Dorsolateral prefrontal cortex (tissue), 122 donors: ENCODE measurements at places on chromosomes 1 and 21. TPM values are rescaled to one million over a fixed set of nuclear protein-coding genes. Genes with fewer than 3 reads are reported as not detected.

The RHEX gene
- total RNA-seq = not detected

DNA sequence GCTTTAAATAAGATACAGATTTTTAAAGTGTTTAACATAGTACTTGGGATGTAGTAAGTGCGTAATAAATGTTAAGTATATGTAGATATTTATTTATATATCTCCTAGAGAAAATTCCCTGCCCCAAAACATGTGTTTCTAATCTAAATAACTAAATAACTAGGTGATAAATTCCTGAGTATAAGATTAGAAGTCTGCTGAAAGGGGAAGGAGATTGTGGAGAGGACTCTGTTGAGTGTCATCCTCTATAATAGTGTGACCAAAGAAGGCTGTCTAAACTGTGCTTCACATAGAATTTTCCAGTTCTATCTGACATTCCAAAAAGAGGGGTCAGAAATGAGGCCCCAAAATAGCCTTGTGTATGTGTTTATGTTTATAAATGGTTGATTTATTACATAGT is 590.5 kb upstream of the ADAMTS5 start:
- DNase-seq = no peak

- no peak for DNase-seq
Measured at GRCh38 chr1:171948511-171948910, 107.2 kb downstream of the DNM3 start.

GRCh38 chr21:36973986-36974850 is 7.7 kb upstream of the HLCS start:
- DNase-seq = no peak

DNA sequence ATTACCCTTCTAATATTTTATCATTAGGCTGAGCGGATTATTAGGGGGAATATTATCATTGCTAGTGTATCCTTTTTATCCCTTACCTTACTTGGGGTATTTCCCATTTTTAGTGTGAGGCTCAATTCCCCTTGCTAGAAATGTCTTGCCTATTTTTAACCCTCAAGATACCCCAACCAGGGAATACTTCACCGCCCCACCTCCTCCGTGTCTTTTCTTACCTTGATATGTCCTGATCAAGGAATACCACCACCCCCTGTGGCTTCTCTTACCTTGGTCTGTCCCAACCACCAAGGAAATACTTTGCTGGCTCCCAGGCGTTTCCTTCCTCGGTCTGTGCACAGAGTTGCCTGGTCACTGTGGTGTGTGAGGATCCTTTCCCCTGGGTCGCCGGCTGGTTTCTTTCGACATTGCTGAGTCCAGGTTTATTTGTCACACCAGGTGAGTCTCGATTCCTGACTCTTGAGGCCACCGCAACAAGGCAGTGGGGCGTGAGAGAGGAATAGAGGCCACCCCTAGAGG is 57.8 kb downstream of the SERINC2 start:
- DNase-seq = no peak

DNA sequence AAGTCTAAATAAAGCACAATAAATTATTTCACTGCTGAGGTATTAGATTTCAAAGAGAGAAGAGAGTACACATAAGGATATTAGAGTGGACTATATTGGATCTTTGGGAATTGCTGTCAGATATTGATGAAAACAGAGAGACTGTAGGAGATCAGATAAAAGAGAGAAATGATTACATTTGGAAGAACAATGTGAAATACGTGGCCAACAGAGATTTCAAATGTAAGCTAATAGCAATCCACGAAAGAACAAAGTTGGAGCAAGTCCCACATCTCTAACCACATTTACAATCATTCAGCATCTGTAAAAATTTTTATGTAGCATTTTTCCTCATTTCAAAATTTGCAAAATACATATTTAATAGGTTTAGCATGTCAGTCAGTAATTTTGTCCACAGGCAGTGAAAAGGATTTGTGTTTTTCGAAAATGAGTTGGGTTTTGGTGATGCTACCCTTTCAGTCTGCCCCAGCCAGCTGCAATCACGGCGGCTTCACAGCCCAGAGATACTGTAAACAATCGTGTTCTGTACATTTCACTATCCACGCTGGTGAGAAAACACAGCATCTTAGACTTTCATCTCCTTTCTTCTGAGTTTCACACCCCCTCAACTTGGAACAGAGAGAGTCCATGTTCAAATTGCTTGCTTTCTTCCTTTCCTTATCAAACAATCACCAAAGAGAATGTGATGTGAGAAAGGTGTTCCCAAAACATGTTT is 209.1 kb upstream of the LYPLAL1 start:
- no peak for DNase-seq

- no peak for DNase-seq
Measured at GRCh38 chr1:58422436-58422835, 124.1 kb downstream of the OMA1 start.
